ENCODE measurements at places on chromosomes 12 and 14. TPM values are rescaled to one million over a fixed set of nuclear protein-coding genes. Genes with fewer than 3 reads are reported as not detected.

Gene TEX52
- total RNA-seq, result not detected

Gene FAR2
- 5.4 TPM for total RNA-seq

Gene ISCU
- total RNA-seq, result 313 TPM

DNA sequence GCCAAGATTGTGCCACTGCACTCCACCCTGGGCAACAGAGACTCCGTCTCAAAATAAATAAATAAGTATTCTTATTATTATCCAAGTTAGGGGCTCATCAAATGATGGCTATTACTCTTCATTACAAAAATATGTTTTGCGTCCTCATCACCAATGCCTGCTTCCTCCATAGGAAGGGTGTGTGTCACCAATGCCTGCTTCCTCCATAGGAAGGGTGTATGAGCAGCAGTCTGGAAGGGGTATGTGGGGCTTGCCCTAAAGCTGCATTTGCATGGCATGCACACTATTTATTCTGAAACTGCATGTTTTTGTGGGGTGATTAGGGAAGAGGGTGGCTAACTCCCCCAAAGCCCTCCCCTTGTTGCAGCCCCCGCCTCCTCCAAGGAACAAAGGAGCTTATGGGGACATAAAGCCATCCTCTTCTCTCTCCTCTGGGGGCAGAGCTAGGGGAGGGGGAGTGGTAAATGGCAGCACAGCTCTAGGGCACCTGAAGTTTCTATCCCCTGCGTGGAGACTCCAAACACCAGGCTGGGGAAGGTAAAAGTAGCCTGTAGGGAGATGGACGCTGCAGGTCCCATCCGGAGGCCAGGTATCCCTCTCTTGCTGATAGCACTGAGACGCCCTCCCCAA, 1.3 kb downstream of the CAMKK2 start:
- DNase-seq, result no peak

GRCh38 chr14:34502545-34503225, 36.8 kb downstream of the EAPP start:
- no peak for DNase-seq

DNA sequence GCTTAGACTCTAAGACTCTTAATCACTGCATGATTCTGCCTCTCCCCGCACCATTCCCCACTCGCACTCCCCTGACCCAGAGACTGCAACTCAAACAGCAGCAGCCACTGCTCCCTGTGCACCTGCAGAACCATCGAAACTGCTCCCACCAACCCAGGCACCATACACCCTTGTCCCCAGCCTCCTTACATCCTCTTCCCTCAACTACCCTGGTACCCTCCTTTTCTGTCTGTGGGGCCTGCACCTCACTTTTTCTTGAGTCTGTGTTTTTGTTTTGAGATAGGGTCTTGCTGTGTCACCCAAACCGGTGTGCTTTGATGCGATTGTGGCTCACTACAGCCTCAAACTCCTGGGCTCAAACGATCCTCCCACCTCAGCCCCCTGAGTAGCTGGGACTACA, 69.4 kb downstream of the RNFT2 start:
- DNase-seq, result no peak

DNA sequence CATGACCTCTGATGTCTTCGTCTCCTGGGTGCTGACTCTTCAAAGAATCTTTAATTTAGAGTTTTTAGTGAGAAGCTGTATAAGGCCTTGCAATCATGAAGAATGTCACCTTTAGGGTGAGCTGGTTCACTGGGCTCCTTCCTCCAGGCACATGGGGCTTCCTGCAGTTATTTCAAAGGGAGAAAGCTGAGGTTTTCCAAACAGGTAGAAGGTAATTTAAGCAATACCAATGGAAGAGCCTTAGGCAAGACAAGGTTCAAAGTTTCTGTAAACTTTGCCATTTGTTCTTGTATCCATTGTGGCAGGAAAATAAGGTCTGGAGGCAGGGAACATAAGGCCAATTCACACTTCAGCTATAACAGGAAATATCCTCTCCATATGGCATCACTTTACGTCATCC, 88.0 kb upstream of the EIF5 start:
- DNase-seq, result no peak

DNA sequence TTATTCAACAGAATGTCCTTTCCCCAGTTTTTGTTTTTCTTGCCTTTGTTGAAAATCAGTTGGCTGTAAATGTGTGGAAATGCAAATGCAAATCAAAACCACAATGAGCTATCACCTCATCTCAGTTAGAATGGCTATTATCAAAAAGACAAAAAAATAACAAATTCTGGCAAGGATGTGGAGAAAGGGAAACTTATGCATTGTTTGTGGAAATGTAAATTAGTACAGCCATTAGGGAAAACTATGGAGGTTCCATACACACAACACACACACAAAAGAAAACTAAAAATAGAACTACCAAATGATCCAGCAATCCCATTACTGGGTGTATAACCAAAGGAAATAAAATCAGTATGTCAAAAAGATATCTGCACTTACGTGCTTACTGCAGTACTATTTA, 518.8 kb upstream of the ATXN7L3B start:
- no peak for DNase-seq

DNA sequence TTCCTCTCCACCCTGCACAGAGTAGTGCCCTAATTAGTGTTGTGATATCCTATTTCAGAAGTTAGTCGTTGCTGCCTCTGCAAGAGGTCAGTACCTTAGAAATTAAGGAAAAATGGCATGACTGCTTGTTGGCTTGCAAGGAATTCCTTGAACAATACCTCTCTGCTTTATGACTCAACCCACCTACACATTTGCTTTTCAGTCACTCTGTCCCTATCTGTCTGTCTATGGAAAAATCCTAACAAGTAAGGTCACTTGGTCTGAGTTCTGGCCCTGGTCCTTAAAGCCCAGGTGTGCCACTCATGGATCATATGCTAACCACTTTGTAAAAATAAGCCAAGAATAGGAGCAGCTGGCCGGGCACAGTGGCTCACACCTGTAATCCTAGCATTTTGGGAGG, 116.4 kb upstream of the ATF1 start:
- DNase-seq, result peak; percentile 89

- DNase-seq, result no peak
Observed at GRCh38 chr12:104063712-104064030, 660 bp upstream of the HCFC2 start.

DNA sequence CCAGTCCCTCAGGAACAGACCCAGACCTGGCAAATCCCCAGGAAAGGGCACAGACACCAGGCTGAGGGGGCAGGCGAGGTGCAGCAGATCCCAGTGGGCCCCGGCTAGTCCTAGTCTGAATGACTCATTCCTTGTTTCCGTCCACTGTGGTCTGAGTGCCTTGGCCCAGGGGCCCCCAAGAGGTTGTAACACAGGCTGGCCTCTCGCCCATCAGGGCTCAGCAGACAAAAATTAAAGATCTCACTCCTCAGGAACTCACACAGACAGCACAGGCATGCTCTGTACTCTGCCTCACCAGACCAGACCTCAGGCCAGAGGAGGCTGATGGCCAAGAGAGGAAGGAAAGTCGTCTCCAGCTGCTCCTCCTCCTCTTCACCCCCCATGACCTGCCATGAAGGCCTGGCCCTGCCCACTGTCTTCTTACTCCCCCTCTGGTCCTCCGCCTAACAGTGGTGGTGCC, 7.7 kb upstream of the LTBP2 start:
- peak; percentile 99 for DNase-seq

All from fibroblast of lung (primary cell).